ENCODE measurements at places on chromosomes 13 and 19. TPM values are rescaled to one million over a fixed set of nuclear protein-coding genes. Genes with fewer than 3 reads are reported as not detected.

Gene FGF21
- polyA plus RNA-seq = not detected

Gene B3GNT3
- 5.2 TPM for polyA plus RNA-seq

Gene DAND5
- not detected for polyA plus RNA-seq

Gene AMER2
- 0.33 TPM for polyA plus RNA-seq

Gene PCSK4
- polyA plus RNA-seq = 9.8 TPM

Gene PNMA8B
- 4.6 TPM for polyA plus RNA-seq

Gene C19orf85
- not detected for polyA plus RNA-seq

Gene SIPA1L3
- 23.2 TPM for polyA plus RNA-seq

Gene ARRDC2
- polyA plus RNA-seq = 4.7 TPM

Gene SERTM1
- 0.91 TPM for polyA plus RNA-seq

Gene SBK2
- 0.82 TPM for polyA plus RNA-seq

Gene SRRM5
- 1.5 TPM for polyA plus RNA-seq

Gene COMP
- 0.20 TPM for polyA plus RNA-seq

Gene TBXA2R
- 1.4 TPM for polyA plus RNA-seq

Gene ZNF541
- 0.19 TPM for polyA plus RNA-seq

Gene LYL1
- polyA plus RNA-seq = 3.5 TPM

Gene ZNF440
- 13.4 TPM for polyA plus RNA-seq

Gene KLC3
- polyA plus RNA-seq = 1.9 TPM

Gene CATSPERD
- not detected for polyA plus RNA-seq

Gene KCNN1
- 7.3 TPM for polyA plus RNA-seq

Gene OPA3
- 10.9 TPM for polyA plus RNA-seq

Gene FUT1
- 3.4 TPM for polyA plus RNA-seq

Gene ENOX1
- 8.4 TPM for polyA plus RNA-seq

Gene MRPL4
- 30.1 TPM for polyA plus RNA-seq

Gene ZNF530
- polyA plus RNA-seq = 4.6 TPM

Gene CEACAM4
- polyA plus RNA-seq = not detected

Gene SGTA
- 52.9 TPM for polyA plus RNA-seq

Gene ZFP28
- 14.4 TPM for polyA plus RNA-seq

Gene ZNF112
- 15.9 TPM for polyA plus RNA-seq

Gene ANGPTL4
- 2.8 TPM for polyA plus RNA-seq

Gene ONECUT3
- polyA plus RNA-seq = not detected

Gene PHF11
- 27.0 TPM for polyA plus RNA-seq

Gene IZUMO1
- polyA plus RNA-seq = 0.08 TPM

Gene MEDAG
- polyA plus RNA-seq = 44.1 TPM

Gene STOML3
- 0.13 TPM for polyA plus RNA-seq

Gene IFNL1
- polyA plus RNA-seq = not detected

Gene ZNF563
- polyA plus RNA-seq = 8.2 TPM

Gene GPR12
- not detected for polyA plus RNA-seq

Gene RFXAP
- polyA plus RNA-seq = 17.2 TPM

Gene TUBA3C
- not detected for polyA plus RNA-seq

Gene IGFL1
- not detected for polyA plus RNA-seq

Gene FRY
- 41.5 TPM for polyA plus RNA-seq

Gene TYROBP
- polyA plus RNA-seq = 8.1 TPM

Gene B3GLCT
- polyA plus RNA-seq = 18.5 TPM

Gene ANGPTL8
- 0.32 TPM for polyA plus RNA-seq

Gene LILRB1
- polyA plus RNA-seq = 1.4 TPM

Gene PRTN3
- 2.0 TPM for polyA plus RNA-seq

Gene C19orf38
- polyA plus RNA-seq = 4.7 TPM

Gene TEAD2
- 113 TPM for polyA plus RNA-seq

Gene SIGLEC14
- polyA plus RNA-seq = 1.5 TPM

Gene C19orf18
- 1.3 TPM for polyA plus RNA-seq

Gene OXGR1
- polyA plus RNA-seq = 4.5 TPM

All from left renal pelvis (tissue), 4 donors.